Stimulated activated CD4-positive, alpha-beta T cell treated with anti-CD3 and anti-CD28 coated beads, Interleukin-15, amount 100 ng/mL, for 1 hour (primary cell): ENCODE measurements at places on chromosomes 6 and 20.

GRCh38 chr6:106163446-106163965 lies 77.4 kb downstream of the PRDM1 start:
- peak; percentile 25 for DNase-seq

DNA sequence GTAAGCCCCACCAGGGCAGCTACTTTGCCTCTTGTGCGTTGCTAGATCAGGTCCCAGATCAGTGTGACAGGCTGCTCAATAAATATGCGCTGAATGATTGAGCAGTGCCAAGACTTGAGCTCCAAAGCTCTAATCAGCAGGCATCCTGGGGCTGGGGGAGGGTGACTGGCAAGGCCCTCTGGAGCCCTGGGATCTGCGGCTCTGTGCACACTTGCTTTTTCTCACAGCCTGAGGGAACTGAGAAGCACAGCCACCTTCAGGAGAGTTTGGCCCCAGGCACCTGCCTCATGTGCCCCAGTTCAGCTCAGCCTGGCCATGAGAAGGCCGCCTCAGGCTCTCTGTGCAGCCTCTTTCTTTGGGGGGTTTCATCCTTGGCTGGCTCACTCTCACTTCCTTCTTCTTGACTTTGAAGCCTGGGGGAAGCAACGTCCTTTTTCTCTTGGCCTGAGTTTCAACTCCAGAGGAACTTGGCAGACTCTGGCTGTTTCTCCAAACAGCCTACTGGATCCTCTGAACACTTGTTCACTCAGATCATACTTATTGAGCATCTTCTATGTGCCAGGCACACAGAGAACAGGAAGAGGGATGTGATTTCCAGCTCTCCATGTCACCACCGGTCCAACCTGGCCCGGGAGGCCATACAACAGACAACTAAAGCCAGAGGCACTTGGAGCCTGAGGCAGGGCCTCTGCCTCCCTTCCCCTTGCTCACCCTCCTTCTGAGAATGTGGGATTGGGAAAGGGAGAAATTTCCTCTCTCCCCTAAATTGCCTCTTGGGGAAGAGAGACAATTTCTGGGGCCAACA lies 114.0 kb downstream of the VEGFA start:
- DNase-seq: no peak

GRCh38 chr20:52439375-52439774 lies 247.8 kb upstream of the ZFP64 start:
- DNase-seq: no peak

- no peak for DNase-seq
Observed at GRCh38 chr6:37373822-37374471, 20.2 kb downstream of the RNF8 start.
